ENCODE measurements at places on chromosomes 11 and 22. TPM values are rescaled to one million over a fixed set of nuclear protein-coding genes. Genes with fewer than 3 reads are reported as not detected.

ARHGAP42 gene
- 6.9 TPM for total RNA-seq

C11orf24 gene
- 46.7 TPM for total RNA-seq

C11orf16 gene
- not detected for total RNA-seq

TRIOBP gene
- 45.3 TPM for total RNA-seq

RAB38 gene
- 2.5 TPM for total RNA-seq

OPCML gene
- not detected for total RNA-seq

POLDIP3 gene
- total RNA-seq, result 39.9 TPM

CABP2 gene
- not detected for total RNA-seq

APOBEC3B gene
- 4.5 TPM for total RNA-seq

CELSR1 gene
- total RNA-seq, result 2.9 TPM

ADM2 gene
- 0.03 TPM for total RNA-seq

TMEM86A gene
- total RNA-seq, result 0.65 TPM

SGSM1 gene
- not detected for total RNA-seq

CCDC15 gene
- total RNA-seq, result 5.8 TPM

FKBP2 gene
- 18.8 TPM for total RNA-seq

OR2AG1 gene
- not detected for total RNA-seq

FAU gene
- 578 TPM for total RNA-seq

PLAAT2 gene
- total RNA-seq, result 4.1 TPM

SYT13 gene
- 0.91 TPM for total RNA-seq

ENTHD1 gene
- not detected for total RNA-seq

ZNF215 gene
- total RNA-seq, result 3.8 TPM

GGTLC3 gene
- total RNA-seq, result not detected

HSPB2 gene
- not detected for total RNA-seq

DRD4 gene
- total RNA-seq, result not detected

IFITM2 gene
- total RNA-seq, result 6.1 TPM

TCF20 gene
- total RNA-seq, result 29.7 TPM

OR51B5 gene
- 0.11 TPM for total RNA-seq

KDM4E gene
- total RNA-seq, result not detected

HTATIP2 gene
- 43.1 TPM for total RNA-seq

CD3G gene
- total RNA-seq, result not detected

INS gene
- not detected for total RNA-seq

TMEM191B gene
- total RNA-seq, result 27.4 TPM

CARD18 gene
- total RNA-seq, result 0.80 TPM

KRTAP5-1 gene
- not detected for total RNA-seq

SLC29A2 gene
- 0.48 TPM for total RNA-seq

CNTF gene
- total RNA-seq, result 1.8 TPM

OR51B6 gene
- total RNA-seq, result not detected

MRGPRF gene
- not detected for total RNA-seq

NOX4 gene
- 6.8 TPM for total RNA-seq

CYB5R2 gene
- 1.1 TPM for total RNA-seq

PTPN5 gene
- total RNA-seq, result 0.29 TPM

FADS1 gene
- 35.9 TPM for total RNA-seq

KIRREL3 gene
- total RNA-seq, result 2.4 TPM

OR9I1 gene
- total RNA-seq, result not detected

C2CD3 gene
- 21.9 TPM for total RNA-seq

MPPED2 gene
- 0.74 TPM for total RNA-seq

DNAJC4 gene
- total RNA-seq, result 2.7 TPM

RNF121 gene
- 33.9 TPM for total RNA-seq

DEUP1 gene
- total RNA-seq, result not detected

SNX32 gene
- 0.39 TPM for total RNA-seq

MS4A7 gene
- total RNA-seq, result not detected

OR6T1 gene
- total RNA-seq, result not detected

C11orf21 gene
- 0.11 TPM for total RNA-seq

ART1 gene
- total RNA-seq, result not detected
